ENCODE measurements at places on chromosomes 16 and 17. TPM values are rescaled to one million over a fixed set of nuclear protein-coding genes. Genes with fewer than 3 reads are reported as not detected.

DLX4 gene
- 0.49 TPM for total RNA-seq

DPEP1 gene
- 0.41 TPM for total RNA-seq

ATF7IP2 gene
- total RNA-seq: 19.4 TPM

NR1D1 gene
- 2.5 TPM for total RNA-seq

PSMD7 gene
- total RNA-seq: 114 TPM

TNK1 gene
- total RNA-seq: 0.43 TPM

SLFN14 gene
- not detected for total RNA-seq

FOXJ1 gene
- 4.5 TPM for total RNA-seq

SDR42E2 gene
- total RNA-seq: not detected

SCARF1 gene
- total RNA-seq: 1.1 TPM

PRKCB gene
- 0.77 TPM for total RNA-seq

THUMPD1 gene
- 41.5 TPM for total RNA-seq

CDH5 gene
- 0.45 TPM for total RNA-seq

KRT33A gene
- not detected for total RNA-seq

SLC2A4 gene
- total RNA-seq: 6.1 TPM

HOXB2 gene
- 60.9 TPM for total RNA-seq

C16orf46 gene
- total RNA-seq: 2.1 TPM

RRAD gene
- total RNA-seq: 0.54 TPM

CD79B gene
- 0.86 TPM for total RNA-seq

TAT gene
- not detected for total RNA-seq

TOP2A gene
- total RNA-seq: 295 TPM

MYO15A gene
- total RNA-seq: 1.3 TPM

KRT25 gene
- total RNA-seq: not detected

ITGA2B gene
- 7.3 TPM for total RNA-seq

BEAN1 gene
- 1.5 TPM for total RNA-seq

HOXB6 gene
- 11.5 TPM for total RNA-seq

CBLN1 gene
- total RNA-seq: 1.0 TPM

KRTAP4-1 gene
- total RNA-seq: not detected

ETV4 gene
- total RNA-seq: 55.0 TPM

MMP15 gene
- total RNA-seq: 36.6 TPM

MPV17L gene
- 4.9 TPM for total RNA-seq

FOXL1 gene
- 0.09 TPM for total RNA-seq

SLC25A10 gene
- 28.8 TPM for total RNA-seq

FBRS gene
- 63.6 TPM for total RNA-seq

EVPL gene
- not detected for total RNA-seq

EXOC3L1 gene
- total RNA-seq: 0.44 TPM

ST6GALNAC2 gene
- 4.5 TPM for total RNA-seq

RNF222 gene
- not detected for total RNA-seq

RASL10B gene
- 31.7 TPM for total RNA-seq

PLEKHG4 gene
- total RNA-seq: 4.0 TPM

PLLP gene
- total RNA-seq: 0.79 TPM

NEUROD2 gene
- not detected for total RNA-seq

TBC1D3B gene
- 12.5 TPM for total RNA-seq

RBBP6 gene
- total RNA-seq: 74.2 TPM

NOB1 gene
- 62.3 TPM for total RNA-seq

TAC4 gene
- total RNA-seq: not detected

WRAP53 gene
- total RNA-seq: 41.1 TPM

MYH13 gene
- not detected for total RNA-seq

HS3ST3A1 gene
- total RNA-seq: 15.0 TPM

CDH16 gene
- not detected for total RNA-seq

CLEC19A gene
- total RNA-seq: not detected

SLC16A11 gene
- total RNA-seq: not detected

C16orf74 gene
- 1.2 TPM for total RNA-seq

Measured in neural crest cell (in vitro differentiated cells).